ENCODE measurements at places on chromosomes 3 and 15.

DNA sequence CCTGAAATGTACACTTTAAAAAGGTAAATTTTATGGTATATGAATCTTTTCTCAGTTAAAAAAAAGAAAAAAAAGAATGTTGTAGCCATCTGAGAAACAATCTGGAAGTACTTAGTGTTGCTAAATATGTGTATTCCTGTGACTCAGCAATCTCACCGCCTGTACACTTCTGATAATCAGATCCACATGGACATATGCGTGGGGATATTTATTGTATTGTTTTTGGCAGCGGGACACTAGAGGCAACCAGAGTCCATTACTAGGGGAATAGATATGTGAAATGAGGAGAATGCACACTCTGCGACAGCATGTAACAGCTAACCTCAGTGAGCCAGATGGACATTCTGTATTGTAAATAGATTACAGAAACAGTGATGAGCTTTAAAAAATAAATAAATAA lies 65.4 kb downstream of the AQP9 start:
- no peak for DNase-seq

- DNase-seq, result no peak
Observed at GRCh38 chr15:39132070-39132469, 448.8 kb upstream of the THBS1 start.

DNA sequence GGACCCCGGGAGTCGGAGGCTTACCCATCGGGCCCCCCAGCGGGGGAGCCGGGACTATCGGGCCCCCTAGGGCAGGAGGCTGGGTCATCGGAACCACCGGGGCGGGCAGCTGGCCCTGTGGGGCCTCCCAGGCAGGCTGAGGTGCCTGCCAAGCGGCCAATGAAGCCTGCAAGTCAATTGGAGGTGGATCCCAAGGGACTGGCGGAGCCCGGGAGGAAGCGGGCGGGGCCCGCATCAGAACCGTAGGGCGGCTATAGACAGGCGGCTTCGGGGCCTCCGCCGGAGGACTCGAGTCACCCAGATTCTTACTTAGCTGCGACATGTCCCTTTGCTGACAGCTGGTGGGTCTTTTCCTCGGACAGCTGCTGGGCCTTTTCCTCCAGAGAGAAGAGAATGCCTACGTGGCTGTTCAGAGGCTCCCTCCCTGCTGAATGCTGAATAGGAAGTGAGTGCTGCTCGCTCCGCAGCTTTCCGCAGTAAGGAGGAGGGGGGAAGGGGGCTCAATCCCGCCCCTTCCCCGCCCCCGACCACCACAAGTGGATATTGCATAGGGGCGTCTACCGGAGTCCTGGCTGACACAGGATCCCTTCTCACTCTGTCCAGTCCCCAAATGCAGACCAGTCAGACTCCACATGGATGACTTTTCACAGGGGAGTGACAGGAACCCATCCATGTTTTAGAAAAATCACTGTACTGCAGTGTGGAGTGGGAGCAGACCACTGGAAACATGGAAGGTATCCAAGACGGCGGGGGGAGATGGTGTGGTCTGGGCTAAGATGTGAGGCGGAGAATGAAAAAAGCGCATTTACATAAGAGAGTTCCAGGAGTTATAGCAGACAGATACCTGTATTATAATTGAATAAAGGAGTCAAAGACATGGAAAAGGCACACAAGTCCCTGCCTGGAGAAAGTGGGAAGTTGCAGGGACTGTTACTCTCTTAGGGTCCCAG lies at the start of gene MAGEL2:
Gene MAGEL2 (minus strand): TSS at position 447 of the 950 bp plus-strand sequence. CDS start 125 bp downstream, at position 322.
- no peak for DNase-seq

DNA sequence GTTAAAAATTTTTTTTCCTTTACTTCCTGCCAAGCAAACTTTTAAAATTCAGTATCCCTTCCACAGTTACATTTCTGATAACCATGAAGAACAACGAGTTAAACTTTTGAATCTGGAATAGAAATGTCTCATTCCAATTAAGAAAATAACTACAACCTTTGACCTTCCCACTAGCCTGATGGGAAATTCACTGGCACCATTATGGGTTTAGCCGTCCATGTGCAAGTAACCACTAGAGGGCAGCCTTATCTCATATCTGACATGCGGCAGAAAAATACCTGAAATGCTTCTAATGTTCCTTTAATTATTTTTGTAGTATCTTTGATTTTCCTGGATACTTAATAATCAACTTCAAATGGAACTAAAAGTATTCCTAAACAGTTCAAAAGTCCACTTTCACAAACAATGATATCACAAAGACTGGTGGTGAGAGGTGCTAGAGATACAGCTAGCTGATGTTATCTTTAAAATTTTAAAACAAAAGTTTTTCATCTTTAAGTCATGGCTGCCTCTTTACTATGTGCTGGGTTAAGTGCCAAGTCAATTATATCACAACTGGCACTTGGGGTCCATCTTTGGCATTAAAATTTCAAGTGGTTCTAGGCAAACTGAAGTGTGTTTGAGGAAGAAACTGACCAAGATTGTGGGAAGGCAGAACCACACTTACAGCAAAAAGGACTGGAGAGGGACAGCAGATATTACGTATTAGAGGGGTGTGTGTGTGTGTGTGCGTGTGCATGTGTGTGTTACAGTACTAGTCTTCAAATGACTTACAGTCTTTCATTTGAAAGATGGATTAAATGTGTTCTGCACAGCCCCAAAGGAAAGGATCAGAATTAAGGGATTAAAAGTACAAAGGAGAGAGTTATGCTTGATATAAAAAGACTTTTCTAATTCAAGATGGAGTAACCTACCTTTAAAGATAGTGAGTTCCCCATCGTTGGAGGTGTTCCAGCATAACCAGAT lies 107.1 kb upstream of the ICE2 start:
- no peak for DNase-seq

GRCh38 chr15:29458361-29458760 lies 188.7 kb upstream of the NSMCE3 start:
- no peak for DNase-seq

GRCh38 chr15:66625974-66626373 lies 60.2 kb upstream of the LCTL start:
- no peak for DNase-seq

DNA sequence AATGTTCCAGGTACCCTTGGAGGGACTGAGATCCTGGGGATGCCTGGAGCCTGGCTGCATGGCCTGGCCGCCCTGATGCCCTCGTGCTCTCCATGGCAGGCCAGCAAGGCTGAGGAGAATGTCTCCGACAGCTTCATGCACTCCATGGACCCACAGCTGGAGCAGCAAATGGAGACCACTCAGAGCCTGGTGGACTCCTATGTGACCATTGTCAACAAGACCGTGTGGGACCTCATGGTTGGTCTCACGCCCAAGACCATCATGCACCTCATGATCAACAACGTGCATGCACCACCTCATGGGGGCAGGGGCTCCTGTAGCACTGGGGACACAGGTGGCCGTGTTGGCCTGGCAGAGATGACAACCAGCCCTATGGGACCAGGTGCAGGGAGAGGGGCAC lies 19.7 kb downstream of the GOLGA6A start:
- no peak for DNase-seq

DNA sequence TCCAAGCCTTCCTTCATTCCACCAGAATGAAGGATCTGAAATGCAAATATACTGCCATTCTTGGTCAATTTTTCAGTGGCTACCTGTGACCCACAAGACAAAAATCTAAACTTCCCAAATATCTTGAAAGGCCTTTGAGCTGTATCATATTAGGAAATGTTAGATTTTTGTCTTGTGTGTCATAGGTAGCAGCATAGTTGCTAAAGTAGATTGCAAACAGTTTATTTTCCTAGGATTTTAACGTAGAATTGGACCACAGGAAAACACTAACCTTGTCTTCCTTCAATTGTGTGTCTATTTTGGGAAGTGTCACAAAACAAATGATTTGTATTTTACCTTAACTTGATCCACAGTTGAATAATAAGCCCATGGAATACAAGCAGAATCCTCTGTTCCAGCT lies 42.4 kb downstream of the CP start:
- DNase-seq, result no peak

DNA sequence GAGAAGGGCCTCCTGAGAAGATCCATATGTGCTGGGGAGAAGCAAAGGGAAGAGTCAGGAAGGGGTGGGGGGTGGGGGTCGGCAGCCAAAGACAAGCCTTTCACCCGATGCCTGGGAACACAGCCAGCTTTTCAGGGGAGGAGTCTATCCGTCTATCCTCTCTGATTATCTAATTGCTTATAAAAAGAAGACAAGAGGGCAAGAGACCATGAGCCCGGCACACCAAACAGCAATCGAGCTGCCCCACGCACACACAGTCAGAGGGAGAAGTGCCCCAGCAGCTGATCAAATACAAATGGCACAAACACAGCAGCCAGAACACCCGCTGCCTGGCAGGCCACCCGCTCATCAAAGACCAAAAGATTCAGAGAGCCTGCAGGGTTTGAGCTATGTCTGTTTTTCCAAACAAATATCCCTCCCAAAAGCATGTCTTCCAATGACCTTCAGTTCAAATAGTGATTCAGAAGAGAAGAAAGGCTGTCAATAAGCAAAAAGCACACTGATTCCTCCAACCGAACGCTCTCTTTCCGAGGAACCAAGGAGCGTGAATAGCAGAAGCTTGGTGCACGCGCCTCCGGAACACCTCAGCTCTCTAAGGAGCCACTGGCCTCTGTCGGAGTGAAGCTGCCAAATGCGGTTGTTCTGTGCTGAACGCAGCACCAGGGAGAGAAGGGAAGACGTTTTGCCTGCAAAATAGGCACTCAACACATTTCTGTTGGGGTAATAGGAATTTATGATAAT lies 419.2 kb downstream of the OCA2 start:
- DNase-seq, result no peak

DNA sequence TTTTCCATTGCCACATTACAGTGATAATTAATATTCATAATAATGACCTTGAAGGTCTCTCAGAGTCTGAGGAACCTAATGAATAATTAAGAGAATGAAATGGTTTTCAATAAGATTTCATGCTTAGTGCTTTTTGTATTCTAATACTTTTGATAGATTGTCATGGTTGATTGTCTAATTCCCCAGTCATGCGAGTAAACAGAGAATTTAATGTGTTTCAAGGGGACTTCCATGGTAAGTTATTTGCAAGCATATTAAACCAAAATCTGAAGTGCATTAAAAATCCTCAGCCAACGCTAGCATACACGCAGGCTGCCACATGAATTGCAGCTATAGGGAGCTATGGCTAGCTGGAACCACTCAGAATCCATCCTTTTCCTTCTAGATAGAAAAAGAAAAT lies 18.9 kb upstream of the ANO10 start:
- DNase-seq, result no peak

DNA sequence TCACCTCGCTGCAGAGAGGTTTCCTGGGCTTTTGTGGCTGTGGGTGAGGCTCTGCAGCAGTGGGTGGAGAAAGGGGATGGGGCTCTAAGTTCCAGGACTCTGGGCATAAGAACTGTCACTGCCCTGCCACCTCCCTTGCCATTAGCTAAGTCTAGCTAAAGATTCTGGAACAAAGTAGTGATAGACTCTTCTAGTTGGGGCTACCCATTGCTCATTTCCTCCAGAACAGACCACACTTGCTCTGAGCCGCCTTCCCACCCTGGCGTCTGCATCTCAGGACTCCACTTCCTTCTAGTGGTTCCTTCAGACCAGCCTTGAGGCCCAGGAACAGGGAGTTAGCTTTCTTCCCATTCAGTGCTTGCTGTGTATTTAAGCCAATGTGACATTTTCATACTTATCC lies 7.5 kb downstream of the ARHGAP31 start:
- no peak for DNase-seq

DNA sequence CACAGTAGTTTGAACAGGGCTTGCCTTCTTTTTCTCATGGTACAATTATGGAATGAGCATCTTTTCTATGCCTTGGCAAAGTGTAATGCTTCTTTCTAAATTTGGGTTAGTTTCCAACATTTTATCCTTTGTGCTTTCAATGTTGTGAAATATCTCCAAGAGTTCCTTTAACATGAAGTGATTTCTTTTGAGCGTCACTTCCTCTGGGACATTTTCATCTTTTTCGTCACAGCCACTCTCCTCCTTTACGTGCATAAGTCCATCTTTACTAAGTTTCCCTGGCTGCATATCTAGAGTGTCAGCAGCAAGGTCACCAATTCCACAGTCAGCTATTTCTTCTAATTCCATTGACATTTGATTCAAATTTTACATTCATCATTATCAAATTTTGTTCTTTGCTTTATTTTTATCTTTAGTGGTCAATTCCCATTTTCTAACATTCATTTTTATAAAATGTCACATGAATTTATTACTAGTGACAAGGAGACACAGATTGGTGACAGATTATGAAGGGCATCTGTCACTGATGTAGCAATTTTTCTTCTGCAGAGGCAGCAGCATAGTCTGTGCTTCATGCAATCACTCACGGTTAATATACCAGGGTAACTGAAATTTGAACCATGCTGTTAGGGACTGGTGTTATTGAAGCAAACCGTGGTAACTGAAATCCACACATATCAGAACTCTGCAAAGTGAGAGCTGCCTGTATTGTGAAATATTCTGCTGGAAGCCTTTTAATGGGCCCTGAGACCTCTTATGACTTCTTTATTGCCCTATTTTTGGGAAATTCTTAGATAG lies 126.5 kb upstream of the THBS1 start:
- no peak for DNase-seq

GRCh38 chr3:168094877-168095610 lies 680 bp downstream of the GOLIM4 start:
- DNase-seq, result no peak

GRCh38 chr3:141421639-141422319 lies 53.5 kb downstream of the ZBTB38 start:
- no peak for DNase-seq

DNA sequence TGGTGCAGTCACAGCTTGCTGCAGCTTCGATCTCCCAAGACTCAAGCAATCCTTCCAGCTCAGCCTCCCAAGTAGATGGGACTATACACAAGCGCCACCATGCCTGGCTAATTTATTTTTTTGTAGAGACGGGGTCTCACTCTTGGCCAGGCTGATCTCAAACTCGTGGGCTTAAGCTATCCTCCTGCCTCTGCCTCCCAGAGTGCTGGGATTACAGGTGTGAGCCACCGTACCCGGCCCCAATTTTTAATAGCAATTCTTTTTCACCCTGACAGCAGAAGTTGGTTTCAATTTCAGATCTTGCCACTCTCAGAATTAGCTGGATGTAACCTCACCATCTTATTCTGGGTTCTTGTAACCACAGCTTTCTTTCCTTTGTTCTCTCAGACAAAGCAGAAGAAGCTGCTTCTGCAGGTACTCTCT lies 64.8 kb downstream of the TRIM71 start:
- no peak for DNase-seq

DNA sequence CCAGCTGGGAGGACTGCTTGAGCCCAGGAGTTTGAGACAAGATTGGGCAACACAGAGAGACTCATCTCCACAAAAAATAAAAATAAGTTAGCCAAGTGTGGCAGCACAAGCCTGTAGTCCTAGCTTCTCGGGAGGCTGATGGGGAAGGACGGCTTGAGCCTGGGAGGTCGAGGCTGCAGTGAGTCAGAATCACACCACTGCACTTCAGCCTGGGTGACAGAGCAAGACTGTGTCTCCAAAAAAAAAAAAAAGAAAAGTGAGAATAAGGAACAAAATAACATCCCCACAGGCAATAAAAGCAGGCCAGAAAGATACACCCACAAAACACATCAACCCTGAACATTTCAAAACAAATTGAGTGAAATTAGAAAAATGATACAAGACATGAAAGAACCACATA lies 48.7 kb upstream of the OCA2 start:
- DNase-seq, result no peak

- no peak for DNase-seq
Observed at GRCh38 chr3:49020330-49021212, 1.4 kb upstream of the NDUFAF3 start.

GRCh38 chr3:124428372-124429128 lies 301.7 kb upstream of the UMPS start:
- DNase-seq, result no peak
